Fibroblast of skin of left biceps (primary cell): ENCODE measurements at places on chromosomes 2 and 18.

DNA sequence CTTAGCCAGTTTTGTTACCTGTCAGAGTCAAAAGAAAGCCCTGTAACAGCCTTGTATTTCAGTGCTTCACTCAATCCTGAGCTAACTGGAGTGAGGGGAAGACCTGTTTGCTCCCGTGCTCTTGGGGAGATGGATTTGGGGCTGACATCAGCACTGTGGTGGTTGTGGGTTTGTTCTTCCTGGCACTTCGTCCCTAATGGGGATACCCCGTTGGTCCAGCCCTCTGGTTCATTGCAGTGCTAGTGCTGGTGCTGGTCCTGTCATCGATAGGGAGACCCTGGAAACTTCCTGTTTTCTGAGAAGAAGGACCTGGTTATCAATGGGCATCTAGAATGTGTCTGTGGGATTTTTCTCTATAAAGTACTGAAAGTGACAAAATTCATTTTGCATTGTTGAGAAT lies 205.4 kb downstream of the ZNF407 start:
- DNase-seq: no peak

DNA sequence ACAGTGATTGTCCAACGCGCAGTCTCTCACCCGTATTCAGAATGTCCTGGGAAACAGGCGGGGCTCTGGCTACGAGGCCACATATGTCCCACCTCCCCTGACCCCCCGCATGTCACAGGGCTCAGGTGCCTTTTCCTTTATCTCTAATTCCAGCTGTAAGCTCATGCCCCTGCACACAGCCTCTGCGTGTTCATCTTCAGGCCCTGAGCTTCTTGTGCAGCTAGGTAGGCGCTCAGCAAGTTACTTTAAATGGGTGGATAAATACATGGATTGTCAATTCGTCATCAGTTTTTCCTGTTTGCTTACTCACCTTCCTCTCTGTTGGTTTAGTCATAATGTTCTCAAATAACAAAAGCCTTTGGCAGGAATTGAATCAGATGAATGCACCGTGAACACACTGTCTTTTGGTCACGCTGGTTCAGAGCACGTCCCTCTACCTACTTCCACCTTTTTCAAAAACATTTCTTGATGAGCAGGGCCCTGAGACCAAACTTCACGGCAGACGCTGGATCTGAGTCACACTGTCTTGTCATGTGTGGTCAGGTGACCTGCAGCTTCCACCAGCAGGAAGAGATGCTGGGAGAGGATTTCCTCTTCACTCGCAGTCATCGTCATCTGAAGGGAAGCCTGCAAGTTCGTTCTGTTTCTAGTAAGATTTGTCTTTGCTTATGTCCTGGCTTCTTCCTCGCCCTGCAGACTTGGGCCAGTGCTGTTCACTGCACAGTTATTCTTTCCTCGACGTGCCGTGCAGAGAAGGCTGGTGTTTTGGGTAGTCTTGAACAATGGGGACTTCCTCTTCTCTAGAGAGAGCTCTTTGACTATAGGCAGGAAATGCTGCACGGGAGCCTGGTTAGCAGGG lies 138.1 kb downstream of the PTGR3 start:
- peak; percentile 17 for DNase-seq

DNA sequence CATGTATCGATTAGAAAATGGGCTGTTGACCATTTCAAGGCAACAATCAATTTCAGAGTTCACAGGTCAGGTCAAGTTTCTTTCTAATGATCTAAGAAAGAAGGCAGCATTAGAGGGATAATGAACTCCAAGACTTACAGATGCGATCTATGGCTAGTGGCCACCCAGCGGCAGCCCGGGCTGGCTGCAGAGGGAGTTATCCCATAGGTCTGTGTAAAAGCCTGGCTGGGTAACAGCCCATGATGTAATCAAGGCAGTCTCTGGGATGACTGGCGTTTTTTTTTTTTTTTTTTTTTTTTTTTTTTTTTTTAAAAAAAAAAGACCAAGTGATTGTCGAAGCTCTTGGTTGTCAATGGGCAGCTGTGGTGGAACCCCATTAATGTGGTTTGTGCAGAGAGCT lies 171.1 kb upstream of the SKOR2 start:
- no peak for DNase-seq

- DNase-seq: no peak
These were observed 76.6 kb upstream of the ZNF516 start for GRCh38 chr18:76571689-76572088.

DNA sequence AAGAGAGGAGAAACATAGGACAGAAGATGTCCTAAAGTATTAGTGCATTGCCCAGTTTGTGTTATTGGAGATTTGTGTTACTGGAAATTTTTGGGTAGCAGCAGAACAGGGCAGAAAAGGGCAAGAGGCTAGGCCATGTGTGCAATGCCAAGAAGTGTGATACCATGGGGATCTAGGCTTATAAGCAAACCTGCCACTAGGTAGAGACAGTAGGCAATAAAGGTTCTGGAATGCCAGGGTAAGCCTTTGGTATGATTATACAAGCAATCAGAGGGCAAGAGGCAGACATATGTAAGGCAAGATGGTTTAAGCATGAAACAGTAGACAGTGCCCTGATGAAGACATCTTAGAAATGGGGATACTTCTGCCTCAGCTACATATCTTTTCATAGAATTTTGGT lies 12.3 kb upstream of the CERS6 start:
- no peak for DNase-seq

DNA sequence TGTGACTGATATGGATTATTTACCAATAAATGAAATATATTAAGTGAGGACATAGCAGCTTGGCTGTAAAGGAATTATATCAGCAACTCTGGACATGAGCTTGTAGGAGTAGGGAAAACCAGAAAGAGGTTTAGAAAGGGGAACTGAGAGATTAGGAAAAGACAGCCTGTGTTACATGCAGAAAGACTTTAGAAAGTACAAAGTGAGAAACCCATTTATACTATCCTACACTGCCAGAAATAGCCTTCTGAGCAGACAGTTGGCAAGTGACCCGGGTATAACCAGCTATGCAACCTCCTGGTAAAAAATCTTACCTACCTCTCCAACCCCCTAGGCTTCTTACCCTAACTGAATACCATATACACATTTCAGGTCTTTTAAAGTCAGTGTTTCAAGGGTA lies 134.1 kb downstream of the ANKRD44 start:
- DNase-seq: no peak

DNA sequence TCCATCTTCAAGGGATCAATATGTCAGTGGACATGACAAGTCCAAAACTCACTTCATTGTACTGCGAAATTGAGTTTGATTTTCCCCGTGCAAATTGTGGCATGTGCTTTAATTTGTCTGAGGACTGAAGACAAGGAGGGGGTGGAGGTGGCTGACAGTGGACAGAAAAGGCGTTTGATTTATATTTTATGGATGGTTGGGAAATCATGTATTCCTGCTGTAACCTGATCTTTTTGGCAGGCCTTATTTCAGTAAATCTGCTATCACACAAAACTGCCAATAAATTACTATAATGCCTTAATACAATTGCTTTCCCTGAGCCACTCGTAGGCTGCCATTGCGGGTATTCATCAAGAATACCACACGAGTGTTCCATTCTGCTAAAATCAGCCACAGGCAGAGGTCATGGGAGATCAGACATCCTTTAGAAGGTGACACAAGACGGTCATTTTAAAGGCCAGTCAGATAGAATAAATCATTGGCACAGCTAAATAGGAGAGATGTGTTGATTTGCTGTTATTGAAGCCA lies 720.5 kb downstream of the MBD2 start:
- DNase-seq: no peak

GRCh38 chr2:72917138-72917876 lies at the start of gene EMX1:
Gene EMX1, plus strand, starts transcription at chr2:72917519. Its CDS starts 334 bp downstream, at chr2:72917853.
- DNase-seq: no peak

GRCh38 chr18:4017480-4017879 lies 437.6 kb downstream of the DLGAP1 start:
- DNase-seq: no peak

DNA sequence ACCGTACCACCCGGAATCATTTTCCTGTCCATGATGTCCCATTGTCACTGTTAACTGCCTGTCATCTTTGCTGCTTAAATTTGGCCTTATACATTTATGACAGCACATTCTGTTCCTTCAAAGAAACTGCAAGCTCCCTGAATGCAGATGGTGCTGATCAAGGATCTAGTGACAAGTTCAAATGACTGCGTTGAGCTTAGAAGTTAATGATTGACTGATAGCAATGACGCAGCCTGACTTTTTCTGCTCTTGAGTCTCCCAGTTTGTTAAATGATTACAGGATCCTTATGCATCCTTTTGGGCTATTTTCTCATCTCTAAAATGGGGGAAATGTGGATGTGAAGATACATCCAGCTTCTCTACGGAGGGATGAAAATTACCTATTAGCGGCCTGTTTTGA lies 159.0 kb downstream of the DCC start:
- no peak for DNase-seq

DNA sequence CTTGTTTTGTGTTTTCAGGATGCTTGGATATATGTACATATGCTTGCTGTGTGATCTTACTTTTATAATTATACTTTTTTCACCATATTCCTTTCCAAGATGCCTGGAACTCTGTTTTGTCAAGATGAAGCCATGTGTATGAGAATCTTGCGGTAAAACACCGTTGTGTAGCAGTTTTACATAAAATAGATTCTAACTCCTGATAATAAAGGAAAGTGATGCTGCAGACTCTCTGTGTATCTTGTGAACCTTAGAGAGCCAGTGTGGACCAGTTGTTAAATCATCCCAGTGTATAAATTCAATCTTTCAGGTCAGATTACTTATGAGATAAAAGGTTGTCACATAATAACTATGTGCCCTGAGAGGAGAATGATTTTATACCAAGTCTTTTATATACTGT lies 12.5 kb upstream of the ITGA4 start:
- DNase-seq: no peak

GRCh38 chr2:64967601-64968000 lies 21.6 kb upstream of the SLC1A4 start:
- DNase-seq: no peak

- no peak for DNase-seq
These were observed 74.2 kb downstream of the ZRANB3 start for GRCh38 chr2:135456835-135457234.

- peak; percentile 56 for DNase-seq
These were observed 37.4 kb downstream of the ACTR2 start for GRCh38 chr2:65264821-65265670.

DNA sequence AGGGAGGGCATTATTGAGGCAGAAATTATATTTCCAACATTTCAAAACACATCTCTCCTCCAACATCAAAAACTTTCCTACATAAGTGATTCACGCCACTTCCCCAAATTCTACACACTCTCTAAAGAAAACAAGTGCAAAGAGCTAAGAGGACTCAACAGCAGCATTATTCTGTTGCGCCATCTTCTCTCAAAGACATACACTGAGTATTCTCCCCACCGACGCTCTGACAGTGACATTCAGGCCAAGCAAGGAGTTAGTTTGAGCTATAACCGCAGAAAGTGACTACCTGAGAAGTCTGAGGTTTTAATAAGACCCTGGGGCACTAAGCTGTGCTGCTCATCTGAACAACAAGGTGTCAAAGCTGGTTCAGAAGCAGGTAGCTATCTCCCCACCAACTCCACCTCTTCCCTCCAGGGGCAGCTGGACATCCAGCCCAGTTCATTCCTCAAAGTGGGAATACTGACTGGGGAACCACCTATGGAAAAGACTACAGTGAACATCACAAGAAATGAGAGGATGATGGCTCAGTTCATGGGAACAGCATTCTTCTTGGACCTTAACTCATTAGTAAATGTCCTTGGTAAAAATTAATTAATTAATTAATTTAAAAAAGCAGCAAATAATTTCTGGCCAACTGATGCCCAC lies 309.5 kb upstream of the CCDC68 start:
- DNase-seq: no peak

DNA sequence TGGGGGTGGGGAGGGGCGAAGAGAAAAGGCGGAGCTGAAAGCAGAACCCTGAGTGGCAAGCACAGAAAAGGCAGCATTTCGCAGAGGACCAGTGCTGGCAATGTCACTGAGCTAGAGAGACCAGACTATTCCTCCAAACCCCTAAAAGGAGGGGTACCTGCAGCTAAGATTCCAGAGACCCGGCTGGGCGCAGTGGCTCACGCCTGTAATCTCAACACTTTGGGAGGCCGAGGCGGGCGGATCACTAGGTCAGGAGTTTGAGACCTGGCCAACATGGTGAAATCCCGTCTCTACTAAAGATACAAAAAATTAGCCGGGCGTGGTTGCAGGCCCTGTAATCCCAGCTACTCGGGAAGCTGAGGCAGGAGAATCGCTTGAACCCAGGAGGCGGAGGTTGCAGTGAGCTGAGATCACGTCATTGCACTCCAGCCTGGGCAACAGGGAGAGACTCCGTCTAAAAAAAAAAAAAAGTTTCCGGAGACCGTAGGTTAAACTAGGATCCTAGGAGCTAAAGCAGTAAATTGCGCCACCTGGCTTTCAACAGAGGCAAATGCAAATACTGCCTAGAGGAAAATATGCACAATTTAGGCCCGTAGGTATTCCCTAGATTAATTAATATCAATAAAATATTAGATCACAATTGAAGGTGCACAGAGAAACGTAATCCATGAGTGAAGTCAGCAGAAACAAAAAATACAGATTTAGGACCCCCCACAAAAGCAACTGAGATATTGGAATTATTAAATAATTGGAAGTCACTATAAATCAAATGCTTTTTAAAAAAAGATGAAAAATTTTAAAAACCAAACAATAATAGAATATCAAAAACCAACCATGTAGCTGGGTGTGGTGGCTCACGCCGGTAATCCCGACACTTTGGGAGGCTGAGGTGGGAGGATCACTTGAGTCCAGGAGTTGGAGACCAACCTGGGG lies 4.9 kb downstream of the UCN start:
- peak; percentile 41 for DNase-seq

- no peak for DNase-seq
These were observed 31.4 kb upstream of the IL18RAP start for GRCh38 chr2:102391565-102391964.

GRCh38 chr18:74857901-74858300 lies 260.2 kb downstream of the ZNF407 start:
- no peak for DNase-seq

DNA sequence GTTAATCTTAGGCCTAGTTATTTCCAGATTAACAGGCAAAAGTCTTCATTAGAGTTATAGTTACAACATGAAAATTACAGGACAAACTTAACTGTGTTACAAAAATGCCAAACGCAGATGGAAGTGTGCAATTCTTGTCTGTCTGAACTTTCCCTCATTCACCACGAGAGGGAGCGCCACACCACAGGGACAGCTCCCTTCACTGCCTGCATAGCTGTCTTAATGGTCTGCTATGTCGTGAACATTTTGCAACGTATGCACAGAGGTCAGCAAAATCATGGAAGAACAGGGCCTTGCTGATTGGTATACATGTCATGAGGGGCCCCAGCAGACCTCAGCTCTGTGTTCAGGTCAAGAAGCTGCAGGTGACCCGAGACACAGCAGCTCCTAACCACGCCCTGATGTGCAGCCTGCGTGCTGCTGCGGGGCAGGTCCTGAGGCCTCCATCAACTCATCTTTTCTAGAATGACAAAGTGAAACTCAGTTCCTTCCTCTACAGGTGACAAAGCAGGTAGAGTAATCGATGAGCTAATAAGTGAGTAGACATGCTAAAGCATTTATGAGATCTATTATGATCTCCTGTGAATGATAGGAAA lies 78.8 kb upstream of the ATP8B1 start:
- peak; percentile 17 for DNase-seq

GRCh38 chr2:221513232-221513631 lies 58.9 kb downstream of the EPHA4 start:
- no peak for DNase-seq

- DNase-seq: no peak
These were observed 163.5 kb upstream of the TCF4 start for GRCh38 chr18:55751476-55751875.

- no peak for DNase-seq
These were observed 36.6 kb downstream of the SPRED2 start for GRCh38 chr2:65395621-65396347.
